CD4-positive, alpha-beta T cell treated with Interleukin-17A for 4 hours (primary cell): ENCODE measurements at places on chromosomes 16 and 17.

- DNase-seq = no peak
Measured at GRCh38 chr16:17358846-17359245, 111.9 kb downstream of the XYLT1 start.

DNA sequence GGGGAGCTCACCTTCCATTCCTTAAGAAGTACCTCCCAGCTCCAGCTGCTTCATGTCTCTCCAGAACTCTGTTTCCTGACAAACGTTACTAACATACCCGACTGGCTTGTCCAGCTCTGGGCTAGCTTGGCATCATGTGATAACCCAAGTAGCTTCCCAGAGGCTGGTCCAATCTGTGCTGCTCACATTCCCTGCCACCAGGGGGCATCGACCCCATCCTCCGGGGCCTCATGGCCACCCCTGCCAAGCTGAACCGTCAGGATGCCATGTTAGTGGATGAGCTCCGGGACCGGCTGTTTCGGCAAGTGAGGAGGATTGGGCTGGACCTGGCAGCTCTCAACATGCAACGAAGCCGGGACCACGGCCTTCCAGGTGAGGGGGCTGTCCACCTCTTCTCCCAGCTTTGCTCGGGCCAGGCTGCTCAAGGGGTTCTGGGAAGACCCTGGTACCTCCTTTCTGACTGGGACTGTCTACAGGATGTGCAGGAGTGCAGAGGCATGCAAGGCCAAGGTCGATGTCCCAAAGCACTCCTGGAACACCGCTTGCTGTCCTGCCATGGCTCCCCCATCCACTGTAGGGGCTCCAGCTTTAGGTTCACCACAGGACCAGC is 7.6 kb downstream of the EPX start:
- peak; percentile 68 for DNase-seq

DNA sequence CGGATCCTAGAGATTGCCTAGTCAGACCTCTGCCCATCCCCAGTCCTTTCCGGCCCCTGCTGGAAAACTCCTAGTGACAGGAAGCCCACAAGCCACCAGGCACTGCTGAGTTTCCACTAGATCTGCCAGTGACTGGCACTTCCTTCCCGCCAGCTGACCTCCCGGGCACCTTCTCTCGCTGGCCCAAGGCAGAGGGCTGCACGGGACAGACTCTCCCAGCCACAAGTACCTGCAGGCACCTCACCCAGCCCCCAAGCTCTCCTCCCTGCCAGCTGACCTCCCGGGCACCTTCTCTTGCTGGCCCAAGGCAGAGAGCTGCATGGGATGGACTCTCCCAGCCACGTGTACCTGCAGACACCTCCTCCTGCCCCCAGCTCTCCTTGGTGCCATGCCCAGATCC is 66.3 kb upstream of the DOC2B start:
- DNase-seq = no peak

GRCh38 chr17:78588258-78589030 is 11.2 kb upstream of the DNAH17 start:
- no peak for DNase-seq

DNA sequence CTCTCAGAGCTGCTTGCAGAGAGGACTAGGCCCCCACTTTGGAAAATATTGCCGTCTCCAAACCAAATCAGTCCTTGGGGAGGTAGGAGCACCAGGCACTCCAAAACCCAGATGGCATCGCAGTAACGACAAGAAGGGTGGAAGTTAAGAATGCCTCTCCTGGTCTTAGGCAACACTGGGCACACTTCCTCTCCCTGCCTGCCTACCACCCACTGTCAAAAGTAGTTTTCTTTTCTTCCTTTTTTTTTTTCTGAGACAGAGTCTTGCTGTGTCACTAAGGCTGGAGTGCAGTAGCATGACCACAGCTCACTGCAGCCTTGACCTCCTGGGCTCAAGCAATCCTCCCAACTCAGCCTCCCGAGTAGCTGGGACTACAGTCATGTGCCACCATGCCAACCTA is 47.2 kb downstream of the SRL start:
- no peak for DNase-seq

- no peak for DNase-seq
Measured at GRCh38 chr16:64952177-64952576, 169.7 kb downstream of the CDH11 start.

GRCh38 chr16:81899601-81900000 is 111.7 kb downstream of the SDR42E1 start:
- no peak for DNase-seq
